Activated T-cell treated with anti-CD3 and anti-CD28 coated beads, Interleukin-2, amount 50 U/mL, for 4 hours (primary cell): ENCODE measurements at places on chromosomes 7 and 10.

DNA sequence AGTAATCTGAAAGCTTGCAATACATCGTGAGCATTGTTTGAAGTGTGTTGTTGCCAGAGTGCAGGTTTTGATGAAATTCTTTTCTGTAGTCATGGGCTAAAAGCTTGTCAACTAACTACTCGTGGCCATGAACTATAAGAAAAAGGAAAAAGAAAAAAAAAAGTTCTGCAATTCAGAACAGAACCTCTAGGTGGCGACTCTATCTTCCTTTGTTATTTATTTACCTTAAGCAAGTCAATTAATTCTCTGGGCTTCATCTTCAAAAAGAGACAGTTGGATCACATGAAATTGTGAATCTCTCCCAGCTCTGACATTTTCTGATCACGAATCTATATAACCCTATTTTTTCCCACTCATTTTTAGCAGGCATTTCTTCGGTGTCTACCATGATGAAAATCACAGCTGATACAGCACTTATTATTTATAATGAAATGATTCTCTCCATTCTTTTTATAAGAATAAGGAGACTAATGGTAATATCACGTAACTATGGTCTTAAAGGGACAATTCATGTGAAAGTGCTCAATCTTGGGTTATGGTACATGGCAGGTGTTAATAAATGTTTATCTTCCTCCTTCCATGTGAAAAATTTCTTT lies 18.8 kb downstream of the TMEM196 start:
- no peak for DNase-seq

GRCh38 chr10:119061352-119061751 lies 19.3 kb downstream of the EIF3A start:
- no peak for DNase-seq

DNA sequence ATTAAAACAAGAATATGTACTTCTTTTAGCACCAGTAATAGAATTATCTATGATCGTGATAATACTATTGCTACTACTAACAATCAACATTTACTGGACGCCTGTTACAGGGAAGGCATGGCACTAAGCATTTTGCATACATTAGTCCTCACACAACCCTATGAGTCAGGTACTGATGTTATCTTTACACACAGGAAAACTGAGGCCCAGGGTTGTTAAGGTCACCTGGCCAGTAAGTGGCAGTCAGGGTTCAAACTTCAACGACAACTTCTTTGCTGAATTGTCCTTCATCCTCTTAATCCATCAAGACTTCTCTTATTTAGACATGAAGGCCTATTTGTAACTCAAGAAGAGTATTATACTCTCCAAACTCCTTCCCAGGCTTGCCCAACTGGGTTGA lies 41.9 kb upstream of the ACSL5 start:
- DNase-seq, result no peak

DNA sequence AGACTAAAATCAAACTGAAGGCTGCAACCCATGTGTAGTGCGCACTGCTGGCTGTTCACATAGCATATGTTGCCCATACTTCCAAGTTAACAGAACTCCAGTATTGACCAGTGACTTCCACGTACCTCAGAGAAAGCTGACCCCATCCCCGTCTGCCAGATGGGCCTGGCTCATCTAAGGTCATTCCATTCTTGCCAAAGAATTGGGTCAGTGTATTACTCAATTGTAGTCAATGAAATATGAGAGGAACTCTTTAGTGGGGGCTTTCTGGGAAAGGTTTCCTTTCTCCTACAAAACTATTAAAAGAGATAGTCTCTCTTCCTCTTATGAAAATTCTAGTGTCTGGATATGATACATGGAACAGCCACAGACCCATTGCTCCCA lies 238.6 kb downstream of the COBL start:
- DNase-seq, result no peak

- DNase-seq, result no peak
These were observed 28.1 kb downstream of the LRRC4 start for GRCh38 chr7:128003167-128003566.

DNA sequence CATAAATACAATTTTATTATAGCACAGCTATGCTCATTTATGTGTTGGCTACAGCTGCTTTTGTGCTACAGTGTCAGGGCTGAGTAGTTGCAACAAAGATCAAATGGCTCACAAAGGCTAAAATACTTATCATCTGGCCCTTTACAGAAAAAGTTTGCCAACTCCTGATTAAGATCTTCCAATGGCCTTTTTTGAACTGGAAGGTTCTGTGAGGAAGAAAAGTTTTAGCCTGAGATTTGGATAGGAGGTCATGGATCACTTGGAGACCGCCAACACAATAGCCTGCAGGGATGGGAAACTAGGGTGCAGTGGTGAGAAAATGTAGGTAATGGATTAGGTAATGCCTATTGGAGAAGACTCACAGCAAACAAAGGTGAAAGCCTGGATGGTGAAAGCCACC lies 169.8 kb downstream of the NOC3L start:
- no peak for DNase-seq
